ENCODE measurements at places on chromosomes 1 and 21.

DNA sequence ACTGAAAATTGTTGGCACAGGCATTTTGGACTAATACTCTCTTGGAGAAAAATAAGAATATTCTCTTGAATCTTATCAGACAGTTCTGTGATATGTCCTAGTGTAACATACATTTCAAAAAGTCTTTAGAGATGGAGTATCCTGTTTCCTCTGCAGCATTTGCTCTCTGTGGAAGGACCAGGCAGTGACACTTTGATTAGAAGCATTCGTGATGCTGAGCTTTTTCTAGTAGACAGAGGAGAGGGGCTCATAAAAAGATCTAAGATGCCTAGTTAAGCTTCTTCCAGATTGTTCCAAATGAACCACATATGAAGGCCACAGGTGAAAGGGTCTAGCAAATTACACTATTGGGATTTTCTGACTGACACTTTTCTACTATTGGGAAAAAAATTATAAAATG, 120.3 kb downstream of the C1orf21 start:
- DNase-seq = no peak

GRCh38 chr1:6507461-6507911, 16.0 kb upstream of the PLEKHG5 start:
- no peak for DNase-seq

- peak; percentile 34 for DNase-seq
Observed at GRCh38 chr1:235783148-235783776, 83.4 kb downstream of the LYST start.

- no peak for DNase-seq
Observed at GRCh38 chr1:202709276-202710041, 795 bp downstream of the SYT2 start.

GRCh38 chr1:230303069-230303468, 123.1 kb downstream of the PGBD5 start:
- DNase-seq = no peak

GRCh38 chr1:113109908-113110554, 37.0 kb downstream of the LRIG2 start:
- DNase-seq = no peak

GRCh38 chr1:203263496-203263895, 34.0 kb upstream of the CHIT1 start:
- DNase-seq = no peak

GRCh38 chr1:69315823-69316222, 251.9 kb upstream of the LRRC7 start:
- DNase-seq = no peak

GRCh38 chr1:65059930-65060538, 88.0 kb upstream of the AK4 start:
- no peak for DNase-seq
